B cell (primary cell): ENCODE measurements at places on chromosomes 11 and 22.

- DNase-seq: no peak
Observed at GRCh38 chr11:12291313-12291712, 86.1 kb upstream of the PARVA start.

DNA sequence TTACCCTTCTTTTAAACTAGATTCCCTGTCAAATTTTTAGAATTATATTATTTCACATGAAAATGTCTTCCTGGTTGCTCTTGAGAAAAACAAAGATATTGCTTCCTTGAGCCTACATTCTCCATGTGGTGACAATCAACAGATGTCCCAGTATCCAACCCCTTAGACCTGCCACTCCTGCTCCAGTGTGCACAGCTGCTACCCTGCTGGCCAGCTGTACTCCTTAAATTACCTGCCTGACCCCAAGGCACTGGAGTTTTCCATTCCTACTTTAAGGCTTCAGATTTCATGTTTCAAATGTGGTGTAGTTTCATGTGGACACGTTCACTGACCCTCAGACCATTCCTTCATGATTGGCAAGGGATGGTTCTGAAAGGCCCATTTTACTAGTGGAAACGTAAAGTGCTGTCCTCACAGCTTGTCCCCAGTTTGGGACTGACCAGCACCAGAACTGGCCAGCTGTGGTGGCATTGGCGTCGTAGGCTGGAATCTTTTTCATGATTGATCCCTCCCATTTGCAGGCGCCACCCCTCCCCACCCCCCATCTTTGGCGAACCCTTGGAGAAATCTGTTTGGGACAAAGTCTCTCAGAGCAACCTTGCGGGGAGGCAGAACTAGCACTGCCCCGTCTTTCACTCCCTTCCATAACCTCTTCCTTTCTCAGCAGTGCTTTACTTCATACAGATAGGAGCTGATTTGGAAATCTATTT is 123.5 kb downstream of the DBX1 start:
- DNase-seq: no peak

DNA sequence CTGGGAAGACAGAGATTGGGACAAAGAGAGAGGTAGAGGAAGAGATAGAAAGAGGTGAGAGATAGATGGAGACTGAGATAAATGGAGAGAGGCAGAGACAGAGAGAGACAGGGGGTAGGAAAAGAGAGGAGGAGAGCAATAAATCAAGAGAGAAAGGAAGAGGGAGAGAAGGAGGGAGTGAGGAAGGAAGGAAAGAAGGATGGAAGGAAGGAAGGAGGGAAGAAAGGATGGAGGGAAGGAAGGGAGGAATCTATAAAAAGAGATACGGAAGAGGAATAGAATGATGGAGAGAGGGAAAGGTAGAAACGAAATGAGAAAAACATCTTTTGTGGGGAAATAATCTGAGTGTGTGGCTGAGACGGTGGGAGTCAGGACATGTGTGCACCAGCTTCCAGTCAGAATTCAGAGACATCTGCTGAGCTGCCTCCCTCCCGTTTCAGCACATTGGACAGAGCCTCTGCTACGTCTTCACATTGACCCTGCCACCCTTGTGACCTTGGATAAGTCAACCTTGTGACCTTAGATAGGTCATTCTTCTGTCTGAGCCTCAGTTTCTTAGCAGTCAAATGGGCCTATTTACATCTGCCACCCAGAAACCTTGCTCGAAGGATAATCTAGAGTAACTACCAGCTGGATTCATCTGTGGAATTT is 417.8 kb downstream of the MIAT start:
- no peak for DNase-seq

DNA sequence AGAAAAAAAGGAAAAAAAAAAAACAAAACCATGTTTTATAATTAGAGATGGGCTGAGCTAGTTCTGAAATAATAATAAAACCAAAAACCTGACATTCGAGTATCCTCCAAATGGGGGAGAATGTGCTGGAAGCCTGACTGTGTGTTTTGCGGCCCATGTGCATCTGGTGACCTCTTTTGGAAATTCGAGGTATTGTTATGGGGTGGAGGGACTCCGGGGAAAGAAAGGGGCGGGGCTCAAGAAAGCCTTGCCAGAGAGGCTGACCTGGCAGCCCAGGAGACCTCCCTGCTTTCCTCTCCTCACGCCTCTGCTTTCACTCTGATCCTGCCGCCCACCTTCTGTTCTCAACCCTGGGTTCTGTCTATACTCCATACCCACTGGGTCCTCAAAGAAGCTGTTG is 72.9 kb downstream of the CTTN start:
- peak; percentile 32 for DNase-seq

DNA sequence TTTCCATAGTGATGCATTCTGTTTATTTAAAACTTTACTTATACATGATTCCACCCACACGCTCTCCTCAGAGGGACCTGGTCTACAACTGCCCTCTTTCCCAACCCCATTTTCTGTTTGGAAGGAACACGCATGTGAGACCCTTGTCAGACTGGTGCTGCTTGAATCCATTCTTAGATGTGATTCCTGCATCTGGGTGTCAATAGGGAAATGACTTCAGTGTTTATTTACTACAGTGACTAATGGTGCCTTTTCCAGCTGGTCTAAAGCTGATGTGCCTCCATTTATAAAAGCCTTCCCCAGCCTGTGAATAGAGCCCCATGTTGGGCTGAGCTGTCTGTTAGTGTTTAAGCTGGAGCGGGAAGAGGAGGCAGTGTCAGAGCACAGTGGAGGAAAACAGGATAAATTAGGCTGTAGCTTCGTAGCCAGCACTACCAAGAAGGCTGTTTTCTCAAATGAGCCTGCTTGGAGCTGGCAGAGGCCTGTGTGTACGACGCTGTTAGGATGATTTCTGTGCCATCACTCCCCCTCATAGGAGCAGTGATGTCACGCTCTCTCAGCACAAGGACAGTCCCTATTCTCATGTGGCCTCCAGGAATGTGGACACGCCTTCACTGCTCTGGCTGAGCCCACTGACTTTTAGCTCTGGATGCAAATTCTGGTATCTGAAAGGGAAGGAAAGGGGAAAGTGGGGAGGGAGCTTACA is 18.9 kb upstream of the C11orf96 start:
- DNase-seq: no peak

- DNase-seq: no peak
Observed at GRCh38 chr11:118373871-118374270, 14.5 kb downstream of the UBE4A start.

GRCh38 chr11:98944461-98944860 is 76.3 kb upstream of the CNTN5 start:
- DNase-seq: no peak

DNA sequence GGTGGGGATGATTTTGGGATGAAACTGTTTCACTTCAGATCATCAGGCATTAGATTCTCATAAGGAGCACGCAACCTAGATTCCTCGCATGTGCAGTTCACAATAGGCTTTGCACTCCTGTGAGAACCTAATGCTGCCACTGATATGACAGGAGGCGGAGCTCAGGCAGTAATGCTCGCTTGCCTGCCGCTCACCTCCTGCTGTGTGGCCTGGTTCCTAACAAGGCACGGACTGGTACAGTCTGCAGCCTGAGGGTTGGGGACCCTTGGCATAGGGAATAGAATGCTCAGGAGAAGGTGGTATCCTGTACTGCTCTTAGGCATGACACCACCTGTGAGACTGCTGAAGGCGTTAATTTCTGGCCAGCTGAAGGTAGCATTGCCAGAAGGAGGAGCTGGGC is 47.0 kb downstream of the STIM1 start:
- DNase-seq: no peak

DNA sequence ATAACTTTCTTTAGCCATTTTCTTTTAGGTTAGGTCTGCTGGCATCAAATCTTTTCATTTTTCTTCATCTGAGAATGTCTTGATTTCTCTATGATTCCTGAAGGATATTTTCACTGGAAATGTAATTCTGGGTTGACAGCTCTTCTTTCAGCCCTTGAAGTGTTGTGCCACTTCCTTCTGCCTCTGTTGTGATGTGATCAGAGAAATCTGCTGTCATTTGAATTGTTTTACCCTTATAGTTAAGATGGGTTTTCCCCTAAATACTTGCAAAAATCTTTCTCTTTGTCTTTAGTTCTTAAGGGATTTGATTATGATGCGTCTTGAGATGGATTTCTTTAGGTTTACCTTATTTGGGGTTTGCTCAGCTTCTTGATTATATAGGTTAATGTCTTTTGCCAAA is 23.0 kb downstream of the USP47 start:
- no peak for DNase-seq

DNA sequence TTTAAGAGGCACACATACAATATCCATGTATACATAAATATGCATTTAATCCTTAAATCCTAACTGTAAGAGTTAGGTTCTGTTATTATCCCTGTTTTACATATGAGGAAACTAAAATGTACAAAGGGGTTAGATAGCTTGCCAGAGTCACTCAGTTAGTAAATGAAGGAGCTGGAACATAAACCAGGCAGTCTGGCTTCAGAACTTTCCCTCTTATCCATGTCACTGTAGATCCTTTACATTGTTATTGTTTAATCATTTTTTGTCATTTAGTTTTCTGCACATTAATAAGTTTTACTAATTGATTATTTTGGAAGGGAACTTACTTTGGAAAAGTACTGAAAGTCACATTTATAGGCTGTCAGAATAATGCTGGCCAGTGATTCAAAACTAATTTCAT is 282.4 kb downstream of the TMEM135 start:
- no peak for DNase-seq

GRCh38 chr11:99841885-99842284 is 821.1 kb downstream of the CNTN5 start:
- DNase-seq: no peak

- no peak for DNase-seq
Observed at GRCh38 chr11:130631119-130631518, 182.7 kb downstream of the ADAMTS15 start.

DNA sequence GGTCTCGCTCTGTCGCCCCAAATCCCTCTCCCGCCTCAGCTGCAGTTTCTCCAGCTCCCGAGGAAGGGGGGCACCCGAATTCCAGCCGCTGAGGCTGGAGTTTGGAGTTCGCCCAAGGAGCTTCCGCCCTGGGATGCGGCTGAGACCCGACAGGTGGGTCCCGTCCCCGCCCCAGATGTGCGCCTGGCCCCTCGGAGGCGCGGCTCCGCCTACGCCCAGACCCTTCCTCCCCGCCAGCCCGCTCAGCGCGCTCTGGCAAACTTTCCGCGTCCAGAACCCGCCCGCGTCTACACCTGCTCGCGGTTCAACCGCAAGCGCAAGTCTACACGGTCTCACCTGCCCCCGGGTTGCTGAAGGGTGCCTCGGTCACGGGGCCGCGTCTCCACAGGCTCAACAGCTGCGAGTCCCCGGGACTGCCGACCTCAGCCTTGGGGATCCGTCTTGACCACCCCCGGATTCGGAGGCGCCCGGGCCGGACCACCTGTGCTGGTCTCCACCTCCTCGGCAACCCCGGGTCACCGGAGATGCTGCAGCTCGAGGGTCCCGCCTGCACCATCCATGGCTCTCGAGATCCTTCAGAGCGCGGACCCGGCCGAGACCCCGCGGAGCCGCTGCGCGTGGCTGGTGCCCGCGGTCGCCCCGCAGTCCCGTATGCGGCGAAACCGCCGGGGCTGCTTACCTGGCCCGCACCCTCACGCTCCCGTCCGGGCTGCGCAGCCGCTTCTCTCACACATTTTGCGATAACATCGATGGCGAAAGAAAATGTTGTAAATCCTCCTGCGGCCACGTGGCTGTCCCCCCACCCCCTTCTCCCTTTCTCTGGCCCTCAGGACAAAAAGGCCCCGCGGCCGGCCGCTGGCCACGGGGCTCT is 63.6 kb downstream of the NFAM1 start:
- DNase-seq: no peak

- no peak for DNase-seq
Observed at GRCh38 chr11:83004746-83005556, 66.7 kb downstream of the RAB30 start.

- DNase-seq: no peak
Observed at GRCh38 chr11:40388097-40388818, 1071.2 kb downstream of the LRRC4C start.

GRCh38 chr22:23655891-23656475 is 23.9 kb upstream of the DRICH1 start:
- DNase-seq: no peak
